ENCODE measurements at places on chromosomes 16 and 17.

DNA sequence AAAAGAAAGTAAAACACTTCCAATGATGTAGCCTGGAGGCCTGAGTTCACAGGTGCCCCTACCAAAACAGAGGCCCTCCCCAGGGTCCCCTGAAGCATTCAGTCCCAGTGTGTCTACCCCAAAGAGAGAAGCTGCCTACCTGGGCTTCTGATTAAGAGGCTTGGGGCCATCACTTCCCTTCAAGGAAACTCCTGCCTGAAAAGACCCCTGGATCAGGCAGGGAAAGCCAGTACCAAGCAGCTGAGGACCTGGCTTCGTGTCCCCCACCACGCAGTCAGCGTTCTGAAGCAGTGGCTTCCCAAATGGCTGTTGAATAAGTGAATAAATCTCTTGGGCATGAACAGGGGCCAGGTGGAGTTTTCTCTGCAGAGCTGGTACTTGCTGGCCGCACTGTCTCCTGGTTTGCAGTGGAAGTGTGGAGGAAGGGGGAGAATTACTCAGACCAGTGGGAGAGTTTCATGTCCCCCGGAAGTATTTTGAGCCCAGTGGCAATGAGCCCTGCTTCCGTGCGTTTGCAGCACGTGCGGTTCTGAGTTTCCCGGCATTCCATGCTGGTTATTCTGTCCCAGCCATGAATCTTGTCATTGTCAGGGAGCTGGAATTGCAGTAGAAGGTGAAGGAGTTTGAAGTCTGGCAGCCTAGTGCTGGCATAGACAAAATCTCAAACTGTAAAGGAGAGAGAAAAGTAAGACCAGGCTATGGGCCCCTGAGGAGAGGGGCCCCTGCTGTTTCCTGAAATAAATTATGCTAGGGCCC lies 27.0 kb downstream of the RMI2 start:
- no peak for DNase-seq

DNA sequence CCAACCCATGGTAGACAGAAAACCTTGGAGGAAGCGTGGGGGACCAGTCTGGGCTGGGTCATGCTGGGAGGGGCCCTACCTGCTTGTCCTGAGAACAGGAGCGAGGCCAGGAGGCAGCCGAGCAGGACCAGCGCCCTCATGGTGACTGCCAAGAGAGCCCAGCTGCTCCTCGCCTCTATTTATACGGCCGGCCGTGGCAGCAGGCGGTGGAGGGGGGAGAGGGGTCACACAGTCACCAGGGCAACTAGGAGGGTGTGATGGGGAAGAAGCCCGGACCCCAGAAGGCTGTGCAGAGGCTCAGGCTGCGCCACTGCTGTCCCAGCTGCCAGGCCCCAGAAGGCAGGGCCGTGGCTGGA lies at the start of gene SRL:
SRL (minus strand) TSS at position 153 of the 356 bp plus-strand sequence; CDS start at position 140, 13 bp downstream.
- DNase-seq: no peak

GRCh38 chr17:8421571-8421970 lies 14.1 kb upstream of the NDEL1 start:
- no peak for DNase-seq

DNA sequence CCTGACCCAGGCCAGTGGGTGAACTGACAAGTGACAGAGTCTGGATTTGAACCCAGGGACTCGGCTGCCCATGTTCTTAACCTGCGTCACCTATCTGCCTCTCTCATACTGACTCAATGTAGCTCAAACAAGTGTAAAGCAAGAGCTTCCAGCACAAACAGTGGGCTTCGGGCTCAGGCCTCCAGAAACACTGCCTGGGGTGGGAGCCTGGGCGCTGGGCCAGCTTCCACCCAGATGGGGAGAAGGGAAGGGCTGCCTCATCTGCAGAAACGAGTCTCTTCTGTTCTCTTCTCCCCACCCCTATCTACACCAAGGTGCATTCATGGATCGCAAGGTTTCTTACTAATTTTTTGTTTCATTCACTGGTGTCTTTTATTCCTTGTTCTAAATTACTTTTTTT lies 1.3 kb downstream of the CDRT4 start:
- no peak for DNase-seq

DNA sequence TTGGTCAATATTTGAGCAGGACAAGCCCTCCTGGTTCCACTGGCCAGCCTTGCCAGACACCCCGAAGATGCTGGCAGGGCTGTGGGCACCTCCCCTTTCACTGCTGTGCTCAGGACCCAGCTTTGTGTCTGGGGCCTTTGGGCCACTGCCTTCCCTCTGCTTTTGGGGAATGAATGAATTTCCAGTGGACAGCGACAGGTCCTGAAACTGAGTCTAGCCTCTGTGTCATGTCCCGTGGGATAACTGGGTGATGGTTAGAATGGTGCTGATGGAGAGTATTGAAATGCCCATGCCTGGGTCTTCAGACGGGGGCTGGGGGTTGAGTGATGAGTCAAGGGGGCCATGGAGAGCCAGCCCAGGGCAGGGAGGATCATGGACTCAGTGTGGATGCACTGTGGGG lies 135.8 kb downstream of the FOXL1 start:
- DNase-seq: no peak

- no peak for DNase-seq
Observed at GRCh38 chr17:16328997-16329396, 24.3 kb downstream of the CENPV start.

GRCh38 chr17:76797241-76797840 lies 59.4 kb downstream of the MFSD11 start:
- DNase-seq: no peak

- no peak for DNase-seq
Observed at GRCh38 chr16:64282181-64282580, 839.7 kb downstream of the CDH11 start.

DNA sequence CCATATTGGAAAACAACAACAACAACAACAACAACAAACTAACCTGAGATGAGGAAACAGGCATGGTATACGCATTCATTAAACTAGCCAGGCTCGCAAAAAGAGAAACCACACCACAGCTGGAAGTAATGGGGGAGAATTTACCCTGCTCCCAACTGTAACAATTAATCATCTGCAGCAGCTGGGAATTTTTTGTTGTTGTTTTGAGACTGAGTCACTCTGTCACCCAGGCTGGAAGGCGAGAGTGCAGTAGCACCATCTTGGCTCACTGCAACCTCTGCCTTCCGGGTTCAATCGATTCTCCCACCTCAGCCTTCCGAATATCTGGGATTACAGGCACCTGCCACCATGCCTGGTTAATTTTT lies 16.3 kb downstream of the PRPSAP1 start:
- DNase-seq: no peak

GRCh38 chr17:8893059-8893458 lies 25.6 kb upstream of the PIK3R6 start:
- no peak for DNase-seq

GRCh38 chr17:6474906-6475305 lies 30.7 kb downstream of the PIMREG start:
- no peak for DNase-seq

- no peak for DNase-seq
Observed at GRCh38 chr16:84786605-84787262, 33.1 kb upstream of the CRISPLD2 start.

GRCh38 chr17:62008294-62008693 lies 56.8 kb downstream of the MED13 start:
- no peak for DNase-seq

GRCh38 chr16:28553776-28554633 lies at the start of gene SGF29:
TSS of gene SGF29 (plus strand) at chr16:28553920. CDS start at chr16:28581070, 27,150 bp downstream.
- peak; percentile 95 for DNase-seq

DNA sequence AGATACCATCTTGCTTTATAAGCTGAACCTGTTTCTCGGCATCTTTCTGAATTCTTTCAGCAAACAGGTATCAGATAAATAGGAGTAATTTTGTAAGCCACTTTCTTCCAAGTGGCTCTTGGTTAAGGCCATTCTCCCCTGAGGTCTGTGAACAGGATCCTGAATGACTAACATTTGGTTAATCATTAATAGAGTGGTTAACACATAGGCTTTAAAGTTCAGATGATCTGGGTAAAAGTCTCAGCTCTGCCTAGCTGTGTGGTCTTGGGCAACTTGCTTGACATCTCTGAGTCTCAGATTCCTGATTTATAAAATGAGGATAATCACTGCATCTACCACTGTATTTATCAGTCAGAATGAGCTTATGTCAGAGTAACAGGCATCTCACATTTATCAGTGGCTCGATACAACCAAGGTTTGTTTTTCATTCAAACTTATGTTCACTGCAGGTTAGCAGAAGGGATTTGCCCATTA lies 44.4 kb upstream of the ANKFN1 start:
- DNase-seq: no peak

GRCh38 chr17:43628089-43628650 lies 33.6 kb downstream of the MEOX1 start:
- no peak for DNase-seq

DNA sequence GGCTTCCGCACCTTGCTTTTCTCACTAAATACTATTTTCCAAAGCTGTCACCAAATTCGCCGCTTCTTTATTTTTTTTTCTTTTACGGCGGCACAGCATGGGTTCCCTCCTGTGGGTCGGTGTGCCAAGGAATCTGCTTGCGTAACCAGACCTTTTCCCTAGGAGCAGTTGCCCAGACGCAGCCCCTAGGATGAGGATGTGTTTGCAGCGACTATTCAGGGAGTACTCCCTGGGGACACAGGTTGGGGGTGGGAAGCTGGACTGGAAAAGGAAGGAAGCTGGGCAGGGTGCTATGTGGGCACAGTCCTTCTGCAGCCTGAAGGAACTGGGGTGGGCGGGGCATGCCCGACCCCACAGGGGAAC lies 49.0 kb upstream of the ZCCHC14 start:
- no peak for DNase-seq

DNA sequence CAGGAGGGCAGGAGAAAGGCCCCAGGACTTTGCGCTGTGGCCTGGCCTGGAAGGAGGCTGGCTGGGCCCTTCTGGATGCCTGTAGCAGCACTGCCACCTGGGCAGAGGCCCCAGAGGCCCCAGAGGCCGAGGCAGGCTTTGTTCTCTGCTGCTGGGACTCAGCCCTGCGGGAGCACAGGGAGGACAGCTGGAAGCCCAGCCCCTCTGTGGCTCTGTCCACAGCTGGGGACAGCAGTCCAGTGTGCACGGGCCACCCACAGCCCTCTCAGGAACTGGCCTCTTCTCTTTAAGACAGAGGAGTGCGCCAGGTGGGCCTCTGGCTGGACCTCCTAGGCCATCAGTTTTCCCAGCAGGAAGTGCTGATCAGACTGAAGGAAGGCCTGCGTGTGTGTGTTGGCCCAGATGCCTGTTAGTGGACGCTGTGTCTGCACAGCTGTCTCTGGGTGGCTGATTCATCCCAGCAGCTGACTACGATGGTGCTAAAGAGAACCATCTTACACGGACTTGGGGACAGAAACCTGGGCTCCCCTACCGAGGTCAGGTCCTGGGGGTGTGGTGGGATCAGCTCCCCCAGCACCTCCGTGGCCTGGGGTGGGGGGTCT lies 26.9 kb upstream of the ZNF750 start:
- no peak for DNase-seq

GRCh38 chr17:58593123-58593522 lies 78.7 kb upstream of the MTMR4 start:
- no peak for DNase-seq

GRCh38 chr17:48456589-48456988 lies 26.6 kb upstream of the SKAP1 start:
- DNase-seq: no peak

DNA sequence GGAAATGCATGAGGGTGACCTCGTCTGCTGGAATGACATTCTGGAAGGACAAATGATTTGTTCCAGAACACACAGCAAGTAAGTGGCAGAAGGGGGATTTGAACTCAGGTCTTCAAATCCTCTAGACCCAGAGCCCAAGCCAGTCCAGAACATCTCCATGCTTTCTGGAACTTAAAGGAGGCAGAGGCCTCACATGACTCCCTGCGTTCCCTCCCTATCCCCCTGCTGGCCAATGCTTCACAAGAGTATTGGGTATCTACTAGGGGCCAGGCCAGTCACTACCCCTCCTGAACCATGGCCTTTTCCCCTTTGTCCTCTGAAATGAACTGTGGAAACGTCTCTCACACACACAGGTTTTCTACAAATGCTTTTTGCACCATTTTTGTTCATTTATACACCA lies 7.6 kb upstream of the BEAN1 start:
- DNase-seq: no peak

DNA sequence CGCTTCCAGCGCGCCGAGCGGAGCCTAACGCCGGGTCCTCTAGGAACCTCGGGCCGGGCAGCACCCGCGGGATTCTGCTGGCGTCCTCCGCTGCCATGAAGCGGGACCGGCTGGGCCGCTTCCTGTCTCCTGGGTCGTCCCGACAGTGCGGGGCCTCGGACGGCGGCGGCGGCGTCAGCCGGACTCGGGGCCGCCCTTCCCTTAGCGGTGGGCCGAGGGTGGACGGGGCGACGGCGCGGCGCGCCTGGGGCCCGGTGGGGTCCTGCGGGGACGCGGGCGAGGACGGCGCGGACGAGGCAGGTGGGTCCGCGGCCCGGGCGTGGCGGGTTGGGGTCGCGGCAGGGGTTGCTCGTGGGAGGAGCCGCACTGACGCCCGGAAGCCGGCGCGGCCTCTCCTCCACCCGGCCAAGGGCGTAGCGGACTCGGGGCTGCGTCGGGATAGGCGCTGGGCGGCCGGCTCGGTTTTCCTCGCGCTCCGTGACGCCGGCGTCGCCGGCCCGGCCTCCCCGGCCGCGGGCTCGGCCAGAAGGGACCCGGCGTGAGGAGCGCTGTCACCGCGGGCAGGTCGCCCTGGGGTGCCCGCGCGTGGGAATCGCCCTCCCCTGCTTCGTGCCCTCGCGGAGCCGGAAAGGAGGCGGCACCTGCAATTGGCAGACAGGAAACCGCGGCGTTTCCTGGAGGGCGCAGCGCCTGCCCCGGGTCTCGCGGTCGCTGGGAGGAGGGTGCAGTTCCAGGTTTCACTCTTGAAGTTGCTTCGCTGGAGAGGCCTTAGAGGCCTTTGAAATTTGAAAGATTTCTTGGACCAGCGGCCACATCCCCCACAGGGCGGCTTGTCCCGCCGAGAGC lies 432 bp downstream of the ZNF276 start:
- DNase-seq: peak; percentile 38

GRCh38 chr16:85608515-85608885 lies 4.6 kb upstream of the GSE1 start:
- DNase-seq: no peak

GRCh38 chr17:34379868-34380267 lies 16.8 kb upstream of the CCL1 start:
- no peak for DNase-seq

DNA sequence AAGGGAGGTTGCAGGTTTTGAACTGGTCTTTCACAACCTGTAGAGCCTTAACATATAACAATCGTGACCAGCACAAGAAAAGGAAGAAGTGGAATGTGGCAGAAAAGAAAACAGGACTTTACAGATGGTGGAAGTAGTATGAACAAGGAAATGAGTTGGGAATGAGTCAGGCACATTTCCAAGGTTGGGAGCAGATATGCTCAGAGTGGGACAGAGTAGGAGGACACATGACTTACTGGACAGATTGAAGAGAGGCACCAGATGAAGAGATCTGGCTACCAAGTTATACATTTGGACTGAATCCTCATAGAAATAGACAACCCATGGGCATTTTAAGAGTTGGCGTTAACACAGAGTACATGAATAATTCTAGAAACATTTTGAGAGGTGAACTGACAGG lies 95.3 kb downstream of the ZNF18 start:
- no peak for DNase-seq
